ENCODE measurements at places on chromosomes 11 and 22.
A peak's percentile ranks its signal among the peaks of the same experiment; 100 is the strongest.

DNA sequence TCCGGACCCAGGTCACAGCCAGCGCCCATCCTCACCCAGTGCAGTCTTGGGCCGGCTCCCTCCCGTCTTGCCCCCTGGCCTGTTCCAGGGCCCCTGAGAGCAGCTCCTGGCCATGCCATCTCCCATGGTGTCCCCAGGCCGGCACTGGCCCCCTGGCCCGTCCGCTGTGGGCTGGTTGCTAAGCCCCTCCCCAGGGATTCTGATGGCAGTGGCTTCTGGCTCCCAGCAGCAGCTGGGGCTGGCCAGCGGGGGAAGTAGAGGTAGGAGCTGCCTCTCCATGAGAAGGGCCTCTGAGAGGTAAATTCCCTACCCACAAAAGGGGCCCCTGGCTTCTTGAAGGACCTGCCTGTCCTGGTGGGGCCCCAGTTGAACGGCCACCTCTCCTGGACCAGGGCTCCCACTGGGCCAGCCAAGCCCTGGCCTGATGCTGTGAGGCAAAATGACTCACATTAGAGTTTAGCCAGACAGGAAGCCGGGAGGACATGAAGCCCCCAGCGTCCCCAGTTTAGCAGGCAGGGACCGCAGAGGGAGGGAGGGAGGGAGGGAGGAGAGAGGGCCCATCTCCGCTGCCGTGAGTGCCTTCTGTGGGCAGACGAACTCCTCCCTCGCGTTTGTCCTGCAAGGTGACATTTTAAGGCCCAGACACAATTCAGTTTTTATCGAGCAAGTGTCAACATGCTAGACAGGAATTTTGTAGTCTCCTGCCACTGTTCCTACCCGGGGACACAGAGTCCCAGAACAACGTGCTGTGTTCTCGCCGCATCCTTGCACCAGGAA is 32.9 kb upstream of the GAL start:
- DNase-seq, result no peak

GRCh38 chr11:9609002-9609759 is 35.7 kb downstream of the WEE1 start:
- no peak for DNase-seq

DNA sequence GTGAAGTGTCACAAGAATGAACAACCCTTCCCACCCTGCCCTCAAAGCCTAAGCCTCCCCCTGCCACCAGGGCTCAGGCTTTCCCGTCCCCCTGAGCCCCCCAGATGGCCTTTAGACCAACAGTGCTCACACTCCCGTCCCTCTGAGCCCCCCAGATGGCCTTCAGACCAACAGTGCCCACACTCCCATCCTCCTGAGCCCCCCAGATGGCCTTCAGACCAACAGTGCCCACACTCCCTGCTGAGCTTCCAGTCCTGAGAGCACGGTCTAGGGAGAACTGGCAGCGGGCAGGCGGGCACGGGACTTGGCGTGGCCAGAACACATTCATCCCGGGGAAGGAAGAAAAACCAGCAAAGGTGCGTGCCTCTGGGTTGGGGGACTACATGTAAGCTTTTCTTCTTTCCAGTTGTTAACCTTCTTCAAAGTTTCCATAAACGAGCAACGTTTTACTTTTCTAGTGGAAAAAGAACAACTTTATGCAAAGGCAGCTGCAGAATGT is 2.5 kb downstream of the MRGPRG start:
- DNase-seq, result no peak

- DNase-seq, result peak; percentile 23
These were observed 112.3 kb downstream of the TMPRSS5 start for GRCh38 chr11:113593698-113594308.

DNA sequence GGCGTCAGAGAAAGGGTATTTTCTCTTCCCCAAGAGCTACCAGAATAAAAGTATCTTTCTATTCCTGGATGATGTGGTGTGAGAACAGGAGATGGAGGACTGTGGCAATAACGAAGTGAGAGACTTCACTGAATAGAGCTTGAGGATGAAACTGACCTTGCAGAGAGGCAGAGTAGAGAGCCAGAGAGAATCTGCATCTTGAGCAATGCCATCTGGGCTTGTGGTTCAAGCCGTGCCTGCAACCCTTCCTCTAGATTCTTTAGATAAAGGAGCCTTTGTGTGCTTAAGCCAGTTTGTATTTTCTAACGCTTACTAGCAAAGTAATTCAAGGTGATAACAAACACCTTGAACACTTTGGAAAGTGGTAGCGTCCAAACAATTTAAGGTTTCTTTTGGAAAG is 2.2 kb downstream of the ME3 start:
- DNase-seq, result no peak

DNA sequence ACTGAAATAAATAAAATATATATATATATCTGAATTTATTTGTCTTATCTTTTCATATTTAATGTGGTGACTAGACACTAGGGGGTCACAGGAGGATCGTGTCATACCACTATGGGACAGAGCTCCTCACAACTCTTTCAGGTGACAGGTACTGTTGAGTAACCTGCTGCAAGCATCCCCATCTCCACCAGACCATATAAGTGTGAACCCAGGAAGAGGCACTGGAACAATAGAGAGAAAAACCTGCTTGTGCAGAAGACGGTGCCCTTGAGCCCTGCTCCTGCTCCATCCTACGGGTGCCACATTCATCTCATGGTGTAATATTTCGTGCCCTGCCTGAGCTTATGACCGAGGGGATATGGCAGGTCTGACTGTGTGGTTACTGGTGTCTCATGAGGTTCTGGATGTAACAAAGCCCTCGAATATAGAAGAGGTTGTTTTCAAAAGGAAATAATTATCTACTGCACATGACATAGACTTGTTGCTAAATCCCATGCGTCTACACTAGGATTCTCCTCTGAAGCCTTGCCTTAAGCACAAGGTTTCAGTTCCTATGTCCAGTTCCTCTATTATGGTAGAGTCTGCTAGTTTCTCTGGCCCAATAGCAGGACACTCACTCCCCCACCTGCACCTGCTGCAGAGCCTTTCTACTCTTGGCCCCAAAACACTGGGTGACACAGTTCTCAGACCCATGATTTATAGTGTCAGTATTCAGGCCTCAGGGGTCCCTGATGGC is 70.4 kb downstream of the GGTLC2 start:
- no peak for DNase-seq

GRCh38 chr11:44219830-44220796 is 89.8 kb downstream of the ALX4 start:
- DNase-seq, result no peak

DNA sequence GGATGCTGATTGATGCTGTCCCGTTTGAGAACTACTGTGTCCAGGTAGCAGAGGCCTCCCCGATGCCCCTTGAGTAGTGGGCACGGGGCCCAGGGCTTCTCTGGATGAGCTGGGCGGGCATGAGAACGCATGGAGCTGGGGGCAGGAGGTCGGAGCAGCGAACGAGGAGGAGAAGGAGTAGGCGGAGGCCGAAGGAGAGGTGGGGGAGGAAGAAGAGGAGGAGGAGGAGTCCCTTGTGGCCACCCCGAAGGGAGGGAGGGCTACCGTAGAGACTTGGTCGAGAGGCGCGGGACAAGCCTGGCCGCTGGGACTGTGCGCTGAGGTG is 62.9 kb downstream of the CRYBB2 start:
- no peak for DNase-seq

- no peak for DNase-seq
These were observed 63.5 kb downstream of the BRD1 start for GRCh38 chr22:49764127-49764581.

DNA sequence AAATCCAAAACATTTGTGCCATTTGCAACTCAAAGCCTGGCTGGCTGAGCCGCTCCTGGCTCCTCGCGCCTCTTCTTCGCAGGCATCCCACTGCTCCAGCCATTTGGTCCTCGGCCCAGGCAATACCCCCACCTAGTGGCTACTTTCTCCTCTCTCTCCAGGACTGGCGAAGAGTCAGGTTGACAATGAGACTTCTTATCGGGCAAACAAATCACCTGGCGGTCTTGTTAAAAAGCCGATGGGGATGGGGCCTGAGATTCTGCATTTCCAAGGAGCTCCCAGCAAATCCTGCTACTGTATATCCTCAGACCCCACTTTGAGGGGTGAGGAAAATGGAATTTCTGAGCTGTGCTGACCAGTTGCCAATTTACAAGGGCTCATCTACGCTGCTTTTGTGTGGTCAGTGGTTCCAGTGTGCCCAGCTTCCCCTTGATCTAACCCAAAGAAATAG is 89.0 kb downstream of the ISX start:
- peak; percentile 14 for DNase-seq

DNA sequence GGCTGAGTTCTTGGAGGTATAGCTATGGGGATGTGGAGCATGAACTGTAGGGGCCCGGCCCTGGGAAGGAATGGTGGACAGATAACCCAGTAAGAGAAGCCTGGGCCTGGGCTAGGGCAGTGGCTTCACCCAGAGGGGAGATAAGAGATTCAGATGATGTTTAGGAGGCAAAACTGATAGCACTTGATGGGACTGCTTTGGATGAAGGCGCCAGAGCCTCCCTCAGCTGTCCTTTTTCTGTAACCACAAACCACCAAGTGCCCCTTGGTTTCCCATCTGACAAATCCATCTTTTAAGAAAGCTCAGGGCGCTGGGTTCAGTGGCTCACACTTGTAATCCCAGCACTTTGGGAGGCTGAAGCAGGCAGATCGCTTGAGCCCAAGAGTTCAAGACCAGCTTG is 23.4 kb downstream of the RELT start:
- no peak for DNase-seq

DNA sequence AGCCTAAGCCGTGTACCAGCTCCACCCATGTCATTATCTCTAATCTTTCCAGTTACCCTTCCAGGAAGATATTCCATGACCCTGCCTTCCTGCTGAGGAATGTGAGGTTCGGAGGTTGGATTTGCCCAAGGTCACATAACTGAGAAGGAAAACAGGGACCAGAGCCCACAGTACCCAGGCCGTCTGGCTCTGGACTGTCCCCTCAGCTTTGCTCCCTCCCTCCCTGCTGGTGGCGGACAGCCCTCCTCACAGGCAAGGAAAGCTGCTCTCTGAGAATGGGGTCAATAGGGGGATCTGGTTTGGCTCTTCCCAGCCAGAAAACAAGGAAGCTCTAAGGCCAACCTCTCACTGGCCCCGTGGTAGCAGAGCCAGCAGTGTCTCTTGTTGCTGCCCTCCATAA is 63.3 kb downstream of the SYN3 start:
- no peak for DNase-seq

GRCh38 chr11:100438376-100438775 is 248.7 kb upstream of the ARHGAP42 start:
- no peak for DNase-seq

GRCh38 chr11:124627546-124627945 is 4.9 kb downstream of the TBRG1 start:
- DNase-seq, result no peak

- DNase-seq, result no peak
These were observed 9.0 kb upstream of the AHNAK start for GRCh38 chr11:62555464-62556107.

DNA sequence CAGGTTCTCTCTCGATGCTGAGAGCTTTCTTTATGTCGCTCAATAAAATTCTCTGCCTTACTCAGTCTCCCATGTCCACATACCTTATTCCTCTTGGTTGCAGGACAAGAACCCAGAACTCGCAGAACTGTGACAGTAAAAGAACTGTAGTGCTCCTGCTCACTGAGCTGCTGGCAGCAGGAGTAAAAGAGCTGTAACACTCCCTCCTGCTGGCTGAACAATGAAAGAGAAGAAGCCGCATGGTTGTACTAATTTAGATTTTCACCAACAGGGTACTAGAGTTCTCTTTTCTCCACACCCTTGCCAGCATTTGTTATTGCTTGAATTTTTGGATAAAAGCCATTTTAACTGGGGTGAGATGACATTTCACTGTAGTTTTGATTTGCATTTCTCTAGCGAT is 433.2 kb downstream of the GUCY1A2 start:
- no peak for DNase-seq

- no peak for DNase-seq
These were observed 32.6 kb downstream of the MYO18B start for GRCh38 chr22:25774575-25775026.

DNA sequence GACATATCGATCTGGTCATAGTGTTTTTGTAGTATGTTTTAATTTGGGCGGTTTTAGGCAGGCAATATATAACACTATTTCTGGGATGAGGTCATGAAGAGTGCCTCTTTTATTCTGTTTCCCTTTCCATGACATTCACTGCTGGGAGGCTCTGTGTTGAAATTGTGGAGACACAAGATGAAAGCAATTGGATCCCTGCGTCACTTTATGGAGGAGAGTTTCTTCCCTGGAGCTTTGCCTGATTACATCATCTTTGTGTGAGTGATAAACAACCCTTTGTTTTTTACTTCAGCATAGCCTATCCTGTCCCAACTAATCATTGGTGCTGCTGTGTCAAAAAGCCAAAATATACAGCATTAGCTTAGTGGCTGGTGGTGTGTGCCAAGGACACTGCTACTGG is 48.6 kb downstream of the PARVG start:
- DNase-seq, result no peak

DNA sequence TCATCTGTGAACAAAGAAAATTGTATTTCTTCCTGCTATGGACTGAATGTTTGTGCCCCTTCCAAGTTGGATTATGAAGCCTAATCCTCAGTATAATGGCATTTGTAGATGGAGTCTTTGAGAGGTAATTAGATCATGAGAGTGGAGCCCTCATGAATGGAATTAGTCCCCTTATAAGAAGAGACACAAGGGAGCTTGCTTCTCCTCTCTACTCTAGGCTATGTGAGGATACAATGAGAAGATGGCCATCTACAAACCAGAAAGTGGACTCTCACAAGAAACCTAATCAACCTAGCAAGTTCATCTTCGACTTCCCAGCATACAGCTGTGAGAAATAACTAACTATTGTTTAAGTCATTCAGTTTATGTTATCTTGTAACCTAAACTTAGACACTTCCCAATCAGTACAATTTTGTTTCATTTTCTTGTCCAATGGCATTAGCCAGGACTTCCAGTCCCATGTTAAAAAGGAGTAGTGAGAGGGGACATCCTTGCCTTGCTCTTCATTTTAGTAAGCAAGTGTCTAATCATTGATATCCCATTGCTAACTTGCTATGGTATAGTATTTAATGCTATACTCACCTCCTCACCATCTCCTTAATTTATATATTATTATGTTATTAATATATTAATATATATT is 45.7 kb downstream of the PDGFD start:
- DNase-seq, result no peak

DNA sequence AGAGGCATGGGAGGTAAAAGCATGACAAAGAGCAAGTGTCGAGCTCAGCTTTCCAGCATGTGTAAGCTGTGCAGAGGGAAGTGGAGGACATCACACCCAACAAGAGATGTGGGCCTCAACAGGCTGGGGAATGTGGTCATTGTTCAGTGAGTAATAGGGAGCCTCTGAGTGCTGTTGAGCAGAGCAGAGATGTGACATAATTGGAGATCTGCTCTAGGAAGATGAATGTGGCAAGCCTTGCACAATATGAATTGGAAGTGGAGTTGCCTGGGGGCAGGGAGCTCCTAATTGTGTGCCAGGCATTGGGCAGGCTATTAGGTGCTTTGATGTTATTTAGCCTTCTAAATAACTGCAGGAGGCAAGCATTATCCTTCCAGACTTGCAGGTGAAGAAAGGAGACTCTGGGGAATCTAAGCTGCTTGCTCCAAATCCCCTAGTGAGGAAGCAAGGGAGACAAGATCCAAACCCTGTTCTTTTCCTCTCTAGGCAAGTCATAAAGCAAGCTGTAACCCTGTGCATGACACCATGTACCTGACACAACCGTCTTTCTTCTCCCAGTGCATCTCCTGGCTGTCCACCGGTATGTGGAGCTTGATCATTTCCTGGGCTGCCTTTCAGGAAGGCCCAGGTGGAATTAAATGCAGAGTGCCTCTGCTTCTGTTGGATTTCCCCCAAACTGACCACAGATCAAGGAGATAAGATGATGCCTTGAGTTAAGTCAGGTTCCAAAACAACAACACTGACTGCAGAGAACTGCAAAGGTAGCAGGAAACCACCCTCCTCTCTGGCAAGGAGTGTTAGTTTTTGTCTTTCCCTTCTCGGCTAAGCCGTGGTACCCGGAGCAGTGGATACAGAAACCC is 221.4 kb downstream of the TENM4 start:
- no peak for DNase-seq

- DNase-seq, result no peak
These were observed 78.7 kb downstream of the SHANK2 start for GRCh38 chr11:71173709-71174108.

All from stimulated activated CD4-positive, alpha-beta T cell treated with anti-CD3 and anti-CD28 coated beads, Interleukin-2, amount 100 ng/mL, for 48 hours (primary cell).